CD8-positive, alpha-beta memory T cell (primary cell): ENCODE measurements at places on chromosomes 2 and 18. TPM values are rescaled to one million over a fixed set of nuclear protein-coding genes. Genes with fewer than 3 reads are reported as not detected.

DNA sequence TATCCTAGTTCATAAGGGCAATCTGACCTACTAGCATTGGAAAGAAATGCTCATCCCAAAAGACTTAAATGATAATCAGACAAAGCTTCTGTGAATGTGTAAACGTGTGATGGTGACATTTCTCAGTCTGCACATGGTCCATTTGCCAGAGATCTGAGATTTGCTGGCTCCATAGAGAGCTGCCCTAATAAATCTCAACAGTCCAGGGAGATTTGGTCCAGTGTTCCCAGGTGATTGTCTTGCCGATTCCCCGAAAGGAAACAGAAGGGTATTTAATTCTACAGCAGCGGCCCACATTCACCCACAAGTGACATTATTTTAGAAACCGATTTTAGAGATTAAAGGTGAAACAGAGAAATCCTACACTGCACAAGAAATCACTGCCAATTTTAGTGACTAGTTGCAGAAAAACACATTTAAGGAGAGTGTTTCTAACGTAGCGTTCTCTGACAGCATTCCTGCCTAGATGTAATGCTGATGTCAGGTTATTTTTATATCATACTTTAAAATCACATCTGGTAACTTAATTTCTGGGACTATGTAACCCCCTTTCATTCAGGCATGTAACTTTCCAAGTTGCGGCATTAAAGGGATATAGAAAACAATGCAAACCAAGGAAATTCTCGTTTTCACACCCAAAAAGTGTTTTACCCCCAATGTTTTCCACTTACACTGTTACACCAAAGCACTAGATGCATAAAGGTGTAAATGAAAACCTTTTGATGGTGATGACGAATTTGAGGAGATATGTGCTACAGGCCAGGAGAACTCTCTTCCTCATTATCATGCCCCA lies 231.9 kb upstream of the FN1 start:
- no peaks in the 10 kb centered on the region for H3K4me1 ChIP-seq
- no peak for DNase-seq
- H3K4me3 ChIP-seq, result no peak overlapping the region
- no peaks in the 10 kb centered on the region for H3K27me3 ChIP-seq

- H3K27me3 ChIP-seq, result no peaks in the 10 kb centered on the region
- no peak overlapping the region for H3K4me3 ChIP-seq
- no peak for DNase-seq
- no peak overlapping the region for H3K27ac ChIP-seq
- no peaks in the 10 kb centered on the region for H3K36me3 ChIP-seq
- H3K4me1 ChIP-seq, result no peaks in the 10 kb centered on the region
Observed at GRCh38 chr2:26740890-26741302, 23.2 kb upstream of the SLC35F6 start.

DNA sequence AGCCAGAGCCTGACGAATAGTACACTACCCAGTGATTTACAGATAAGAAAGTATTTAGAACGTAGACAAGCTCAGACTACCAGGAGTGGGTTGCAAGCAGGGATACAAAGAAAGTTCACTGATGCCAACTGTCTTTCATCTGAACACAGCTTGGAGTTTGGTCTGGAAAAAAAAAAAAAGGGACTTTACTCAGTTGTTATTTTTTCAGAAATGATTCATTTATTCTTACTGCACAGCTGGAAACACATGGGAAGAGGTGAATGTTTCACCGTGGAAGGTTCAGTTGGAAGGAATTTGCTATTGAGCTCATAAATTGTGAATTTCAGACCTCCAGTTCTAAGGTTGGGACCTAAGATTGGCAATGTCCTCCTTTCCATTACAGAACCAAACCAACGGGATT lies 259.7 kb downstream of the ETAA1 start:
- H3K4me1 ChIP-seq, result no peaks in the 10 kb centered on the region
- H3K4me3 ChIP-seq, result no peak overlapping the region
- H3K27ac ChIP-seq, result no peak overlapping the region
- H3K36me3 ChIP-seq, result no peaks in the 10 kb centered on the region
- DNase-seq, result no peak

GRCh38 chr2:62180975-62181374 lies 14.9 kb upstream of the B3GNT2 start:
- no peaks in the 10 kb centered on the region for H3K4me1 ChIP-seq
- no peak overlapping the region for H3K4me3 ChIP-seq
- H3K27ac ChIP-seq, result no peak overlapping the region
- DNase-seq, result no peak

- no peaks in the 10 kb centered on the region for H3K27me3 ChIP-seq
- H3K4me3 ChIP-seq, result no peak overlapping the region
- DNase-seq, result no peak
- no peaks in the 10 kb centered on the region for H3K36me3 ChIP-seq
- H3K4me1 ChIP-seq, result no peaks in the 10 kb centered on the region
Observed at GRCh38 chr2:170084820-170085491, 93.0 kb upstream of the MYO3B start.

DNA sequence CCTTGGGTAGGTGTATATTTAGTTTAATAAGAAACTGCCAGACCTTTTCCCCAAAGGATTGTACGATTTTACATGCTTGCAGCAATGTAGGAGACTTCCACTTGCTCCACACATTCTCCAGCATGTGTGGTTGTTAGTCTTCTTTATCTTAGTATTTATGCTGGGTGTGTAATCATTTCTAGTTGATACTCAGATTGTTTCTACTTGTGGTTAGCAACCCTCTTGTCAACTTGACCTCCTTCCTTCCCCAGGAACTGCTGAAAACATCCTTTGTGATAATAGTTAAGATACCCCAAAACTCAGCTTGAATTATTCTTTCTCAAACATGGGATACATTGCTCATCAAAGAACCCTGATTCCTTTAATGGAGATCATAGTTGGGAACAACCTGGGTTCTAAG lies 37.2 kb upstream of the CYBRD1 start:
- H3K27me3 ChIP-seq, result no peaks in the 10 kb centered on the region
- no peak overlapping the region for H3K27ac ChIP-seq
- no peak overlapping the region for H3K4me3 ChIP-seq
- H3K4me1 ChIP-seq, result no peaks in the 10 kb centered on the region

DNA sequence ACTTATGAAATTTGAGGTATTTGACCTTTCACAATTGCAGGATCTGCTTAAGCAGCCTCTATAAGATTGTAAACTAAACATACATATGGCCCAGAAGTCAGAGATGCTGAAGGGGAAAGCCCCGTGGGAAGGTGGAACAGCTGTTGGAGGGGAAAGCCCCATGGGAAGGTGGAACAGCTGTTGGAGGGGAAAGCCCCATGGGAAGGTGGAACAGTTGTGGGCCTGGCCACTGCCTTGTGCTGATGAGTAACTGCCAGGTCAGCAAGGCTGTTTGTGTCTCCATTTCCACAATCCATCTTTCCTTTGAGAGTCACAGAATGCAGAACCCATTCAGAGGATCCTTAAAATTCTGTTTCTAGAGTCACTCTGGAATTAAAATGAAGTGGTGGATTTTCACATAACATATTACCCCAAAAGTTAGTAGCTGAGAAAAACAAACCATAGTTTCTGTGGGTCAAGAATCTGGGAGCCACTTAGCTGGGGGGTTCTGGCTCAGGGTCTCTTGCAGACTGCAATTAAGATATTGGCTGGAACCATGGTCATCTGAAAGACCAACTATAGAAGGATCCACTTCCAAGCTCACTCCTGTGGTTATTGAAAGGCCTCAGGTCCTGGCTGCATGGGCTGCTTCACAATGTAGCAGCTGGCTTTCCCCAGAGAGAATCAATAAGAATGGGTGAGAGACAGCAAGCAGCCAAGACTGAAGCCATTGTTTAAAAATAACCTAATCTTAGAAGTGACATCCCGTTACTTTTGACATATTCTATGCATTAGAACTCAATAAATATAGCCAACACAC lies 86.6 kb upstream of the CAVIN2 start:
- no peaks in the 10 kb centered on the region for H3K27me3 ChIP-seq
- no peaks in the 10 kb centered on the region for H3K36me3 ChIP-seq
- no peak for DNase-seq
- no peak overlapping the region for H3K4me3 ChIP-seq
- no peak overlapping the region for H3K27ac ChIP-seq

- no peak overlapping the region for H3K4me3 ChIP-seq
- no peaks in the 10 kb centered on the region for H3K27me3 ChIP-seq
- DNase-seq, result no peak
- no peaks in the 10 kb centered on the region for H3K36me3 ChIP-seq
Observed at GRCh38 chr2:160820691-160821090, 327.1 kb upstream of the RBMS1 start.

GRCh38 chr2:172624996-172625395 lies 69.1 kb downstream of the PDK1 start:
- H3K4me3 ChIP-seq, result no peak overlapping the region
- no peaks in the 10 kb centered on the region for H3K27me3 ChIP-seq
- no peaks in the 10 kb centered on the region for H3K4me1 ChIP-seq
- no peak for DNase-seq
- H3K27ac ChIP-seq, result no peak overlapping the region

DNA sequence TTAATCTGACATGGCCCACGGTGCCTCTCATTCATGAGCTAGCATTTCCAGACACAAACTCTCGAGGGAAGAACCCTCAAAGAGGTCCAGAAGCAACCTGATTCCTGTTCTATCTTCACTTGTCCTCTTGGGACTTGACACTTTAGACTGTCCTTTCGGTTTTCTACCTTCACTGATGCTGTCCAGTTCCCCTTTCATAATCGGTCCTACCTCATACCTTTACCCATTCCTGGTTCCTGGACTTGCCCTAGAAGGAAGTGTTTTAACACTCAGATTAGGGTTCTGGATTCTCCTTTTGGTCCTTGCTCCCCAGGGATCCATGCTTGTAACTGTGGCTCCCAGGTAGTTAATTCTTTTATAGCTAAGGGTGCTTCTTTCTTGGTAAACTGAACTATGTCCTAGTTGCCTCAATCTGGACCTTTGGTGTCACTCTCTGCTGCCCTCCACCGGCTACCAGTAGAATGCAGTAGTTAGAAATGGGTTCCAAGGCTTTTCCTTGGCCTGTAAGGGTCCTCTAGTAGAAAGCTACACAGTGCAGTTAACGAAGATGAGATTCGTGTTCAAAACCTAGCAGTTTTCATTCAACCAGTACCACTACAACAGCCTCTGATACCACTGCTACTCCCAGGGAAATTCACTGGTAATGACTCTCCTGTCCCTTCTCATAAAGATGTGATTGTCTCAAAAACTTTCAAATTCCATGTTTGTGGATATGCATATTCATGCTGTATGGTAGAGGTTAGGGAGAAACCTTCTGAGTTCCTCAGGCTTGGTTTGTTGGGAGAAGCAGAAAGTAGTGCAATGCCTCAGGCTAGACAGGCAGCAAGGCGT lies 178.1 kb upstream of the CYP26B1 start:
- no peak overlapping the region for H3K27ac ChIP-seq
- DNase-seq, result no peak
- no peaks in the 10 kb centered on the region for H3K27me3 ChIP-seq
- no peaks in the 10 kb centered on the region for H3K4me1 ChIP-seq
- no peak overlapping the region for H3K4me3 ChIP-seq

- H3K4me1 ChIP-seq, result peaks cover 46% of the 10 kb centered on the region
- DNase-seq, result no peak
- peak overlapping the region; percentile 94 for H3K27ac ChIP-seq
- no peaks in the 10 kb centered on the region for H3K27me3 ChIP-seq
Observed at GRCh38 chr2:98608962-98609604, 694 bp downstream of the UNC50 start.

DNA sequence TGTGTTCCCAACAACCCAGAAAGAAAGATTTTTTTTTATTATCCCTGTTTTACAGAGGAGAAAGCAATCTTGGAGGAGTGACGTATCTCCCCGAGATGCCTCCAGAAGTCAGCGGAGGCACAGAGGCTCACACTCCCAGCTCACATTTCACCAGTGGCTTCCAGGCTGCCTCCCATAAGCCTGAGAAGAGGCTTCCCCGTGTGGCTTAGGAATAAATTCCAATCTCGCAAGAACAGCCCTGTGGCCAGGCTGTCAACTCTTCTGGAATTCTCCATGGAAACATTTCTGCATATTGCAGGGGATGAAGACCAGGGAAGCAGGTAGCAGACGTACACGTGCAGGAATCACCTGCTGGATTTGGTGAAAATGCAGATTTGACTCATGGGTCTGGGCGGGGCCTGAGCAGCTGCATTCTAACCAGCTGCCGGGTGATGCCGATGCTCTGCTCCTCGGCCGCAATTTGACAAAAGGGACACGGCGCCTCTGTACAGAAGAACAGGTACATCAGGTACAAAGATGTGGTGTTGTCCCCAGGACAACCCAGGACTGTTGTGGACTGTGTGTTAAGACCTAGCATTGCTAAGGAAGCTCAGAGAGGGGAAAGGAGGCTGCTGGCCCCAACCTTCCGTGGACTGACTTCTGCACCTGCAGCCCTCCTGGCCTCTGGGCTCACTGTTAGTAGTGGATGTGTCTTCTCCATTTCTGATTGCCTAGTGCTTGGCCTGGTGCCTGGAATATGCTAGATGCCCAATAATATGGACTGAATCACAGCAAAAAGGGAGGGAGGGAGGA lies 114.2 kb upstream of the ID2 start:
- no peaks in the 10 kb centered on the region for H3K36me3 ChIP-seq
- no peaks in the 10 kb centered on the region for H3K4me1 ChIP-seq

GRCh38 chr2:84858123-84858522 lies 22.8 kb downstream of the TRABD2A start:
- H3K4me3 ChIP-seq, result peak overlapping the region; percentile 26
- H3K27ac ChIP-seq, result no peak overlapping the region
- no peaks in the 10 kb centered on the region for H3K36me3 ChIP-seq
- no peak for DNase-seq
- no peaks in the 10 kb centered on the region for H3K27me3 ChIP-seq
- peaks cover 93% of the 10 kb centered on the region for H3K4me1 ChIP-seq

DNA sequence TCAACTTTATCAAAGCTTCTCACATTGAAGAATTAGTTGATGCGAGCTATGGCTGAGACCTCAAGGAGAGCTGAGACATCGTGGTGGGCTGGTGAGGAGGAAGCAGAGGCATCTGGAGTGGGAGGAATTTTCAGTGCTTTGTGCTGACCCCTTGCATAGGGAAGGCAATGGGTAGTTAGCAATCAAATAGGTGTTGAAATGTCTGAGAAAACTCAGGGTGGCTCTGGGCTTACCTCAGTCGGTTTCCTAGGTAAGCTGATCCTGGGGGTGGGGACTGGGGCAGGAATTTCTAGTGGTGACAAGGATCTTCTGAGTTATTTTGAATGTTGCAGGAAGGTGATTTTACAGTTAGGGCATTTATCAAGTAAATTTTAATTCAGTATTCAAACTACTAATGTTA lies 20.7 kb upstream of the DPP10 start:
- no peaks in the 10 kb centered on the region for H3K27me3 ChIP-seq
- DNase-seq, result no peak
- H3K4me3 ChIP-seq, result no peak overlapping the region
- no peaks in the 10 kb centered on the region for H3K36me3 ChIP-seq
- no peaks in the 10 kb centered on the region for H3K4me1 ChIP-seq
- no peak overlapping the region for H3K27ac ChIP-seq

The C2orf81 gene
- 2.6 TPM for polyA plus RNA-seq

The SLC8A1 gene
- not detected for polyA plus RNA-seq

The GDF7 gene
- polyA plus RNA-seq, result 0.10 TPM

The ARHGAP25 gene
- polyA plus RNA-seq, result 200 TPM

The FABP1 gene
- polyA plus RNA-seq, result not detected

The KCNF1 gene
- not detected for polyA plus RNA-seq

The IFT172 gene
- 5.3 TPM for polyA plus RNA-seq

The LANCL1 gene
- 22.1 TPM for polyA plus RNA-seq

The TAF4B gene
- polyA plus RNA-seq, result 4.3 TPM

The CRYGD gene
- not detected for polyA plus RNA-seq

The MARCO gene
- not detected for polyA plus RNA-seq

The EIPR1 gene
- polyA plus RNA-seq, result 39.2 TPM

The OXER1 gene
- 0.15 TPM for polyA plus RNA-seq

The SLC19A3 gene
- polyA plus RNA-seq, result not detected
